ENCODE measurements at places on chromosomes 12 and 14.

GRCh38 chr14:70268760-70269159, 80.0 kb upstream of the SLC8A3 start:
- no peak for DNase-seq

- DNase-seq = no peak
Observed at GRCh38 chr14:44347316-44347715, 159.8 kb downstream of the FSCB start.

- no peak for DNase-seq
Observed at GRCh38 chr12:57152639-57153038, 5.2 kb upstream of the LRP1-AS start.

DNA sequence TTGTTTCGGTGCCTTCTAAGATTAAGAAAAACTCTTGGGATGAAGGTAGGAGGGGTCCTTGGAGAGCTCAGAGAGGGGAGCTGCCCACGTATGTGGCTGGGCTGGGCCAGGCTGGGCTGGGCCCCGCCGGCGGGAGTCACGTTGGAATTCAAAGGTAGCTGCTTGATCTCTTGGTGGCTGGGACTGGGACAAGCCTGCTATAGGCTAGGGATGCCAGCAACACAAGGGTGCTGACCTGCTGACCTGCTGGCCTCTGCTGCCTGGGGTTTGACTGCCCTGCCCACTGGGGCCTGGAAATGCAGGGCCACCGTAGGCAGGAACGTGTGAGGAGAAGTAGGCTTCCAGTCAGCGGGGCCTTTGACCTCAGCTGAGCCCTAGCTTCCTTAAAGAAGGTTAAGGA, 52.8 kb upstream of the GTF2A1 start:
- DNase-seq = no peak

GRCh38 chr14:101071493-101071906, 168.0 kb upstream of the RTL1 start:
- DNase-seq = peak; percentile 6

GRCh38 chr14:103700753-103701490, 14.3 kb downstream of the XRCC3 start:
- no peak for DNase-seq

GRCh38 chr14:23600806-23601205, 22.2 kb upstream of the JPH4 start:
- no peak for DNase-seq

DNA sequence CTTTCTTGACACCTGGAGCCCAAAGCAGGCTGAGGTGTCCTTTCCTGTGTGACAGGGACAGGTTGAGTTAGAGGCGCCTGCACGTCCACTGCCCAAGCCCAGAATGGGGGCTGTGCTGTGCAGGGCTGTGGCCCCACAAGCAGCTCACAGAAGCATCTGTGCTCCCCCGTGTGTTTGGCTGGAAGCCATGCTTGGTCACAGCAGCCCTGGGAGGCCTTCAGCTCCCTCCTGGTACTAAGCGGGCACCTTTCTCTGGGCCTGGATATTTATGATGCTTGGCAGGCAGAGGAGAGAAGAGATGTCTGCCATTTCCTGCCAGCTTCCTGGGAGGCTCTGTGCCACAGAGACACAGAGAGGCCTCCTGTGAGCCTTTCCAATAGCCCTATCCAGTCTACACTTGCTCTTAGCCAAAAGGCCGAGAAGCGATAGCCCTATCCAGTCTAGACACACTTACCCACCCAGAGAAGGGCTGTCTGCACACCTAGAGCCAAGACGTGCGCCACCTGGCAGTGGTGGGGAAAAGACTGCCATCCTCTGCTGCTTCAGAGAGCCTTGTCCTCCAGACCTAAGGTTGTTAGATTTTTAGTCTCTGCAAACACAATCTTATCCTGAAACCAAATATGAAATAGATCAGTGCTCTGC, 117.4 kb downstream of the GCH1 start:
- no peak for DNase-seq

GRCh38 chr12:16348435-16349130, 1.1 kb downstream of the MGST1 start:
- DNase-seq = no peak

GRCh38 chr12:76863005-76863670, 15.7 kb downstream of the CSRP2 start:
- no peak for DNase-seq

DNA sequence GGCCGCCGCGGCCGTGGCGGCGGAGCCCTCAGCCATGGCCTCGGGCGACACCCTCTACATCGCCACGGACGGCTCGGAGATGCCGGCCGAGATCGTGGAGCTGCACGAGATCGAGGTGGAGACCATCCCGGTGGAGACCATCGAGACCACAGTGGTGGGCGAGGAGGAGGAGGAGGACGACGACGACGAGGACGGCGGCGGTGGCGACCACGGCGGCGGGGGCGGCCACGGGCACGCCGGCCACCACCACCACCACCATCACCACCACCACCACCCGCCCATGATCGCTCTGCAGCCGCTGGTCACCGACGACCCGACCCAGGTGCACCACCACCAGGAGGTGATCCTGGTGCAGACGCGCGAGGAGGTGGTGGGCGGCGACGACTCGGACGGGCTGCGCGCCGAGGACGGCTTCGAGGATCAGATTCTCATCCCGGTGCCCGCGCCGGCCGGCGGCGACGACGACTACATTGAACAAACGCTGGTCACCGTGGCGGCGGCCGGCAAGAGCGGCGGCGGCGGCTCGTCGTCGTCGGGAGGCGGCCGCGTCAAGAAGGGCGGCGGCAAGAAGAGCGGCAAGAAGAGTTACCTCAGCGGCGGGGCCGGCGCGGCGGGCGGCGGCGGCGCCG, 381 bp downstream of the YY1 start:
- peak; percentile 47 for DNase-seq

GRCh38 chr12:93705237-93705636, 28.1 kb downstream of the CRADD start:
- no peak for DNase-seq

DNA sequence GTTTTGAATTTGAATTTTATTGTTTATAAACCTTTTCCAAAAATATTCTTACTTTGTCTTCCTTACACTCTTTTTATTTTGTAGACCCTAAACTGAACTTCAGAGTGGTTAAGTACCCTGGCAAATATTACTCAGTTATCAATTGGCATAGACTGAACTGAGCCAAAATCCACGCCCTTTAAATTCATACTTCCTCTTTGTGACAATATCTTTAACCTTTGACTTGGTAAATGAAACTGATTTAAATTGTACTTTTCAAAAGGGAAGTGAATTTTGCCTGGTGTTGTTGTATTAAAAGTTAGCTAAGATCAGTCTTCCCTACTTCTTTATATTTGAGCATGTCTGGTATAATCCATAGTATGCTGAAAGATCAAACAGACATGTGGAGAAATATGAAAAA, 184.3 kb upstream of the USP15 start:
- no peak for DNase-seq

- no peak for DNase-seq
Observed at GRCh38 chr14:60970146-60970545, 10.7 kb downstream of the TRMT5 start.

DNA sequence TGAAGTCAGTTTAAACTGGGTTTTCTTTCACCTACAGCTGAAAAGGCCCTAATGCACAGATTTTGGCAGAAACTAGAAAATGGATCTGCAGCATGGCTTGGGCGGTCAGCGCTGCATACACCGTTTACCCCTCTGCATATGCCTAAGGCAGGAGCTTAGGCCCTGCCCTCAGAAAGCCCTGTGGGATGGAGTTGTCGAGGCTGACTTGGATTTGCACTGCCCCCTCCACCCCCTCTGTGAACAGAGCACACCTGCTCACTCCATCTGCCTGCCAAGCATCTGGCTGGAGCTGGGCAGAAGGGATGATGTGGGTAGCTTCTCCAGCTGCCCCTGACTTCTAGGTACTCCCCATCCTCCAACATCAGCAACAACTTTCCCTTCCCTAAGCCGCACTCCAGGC, 41.9 kb downstream of the TTC7B start:
- no peak for DNase-seq

DNA sequence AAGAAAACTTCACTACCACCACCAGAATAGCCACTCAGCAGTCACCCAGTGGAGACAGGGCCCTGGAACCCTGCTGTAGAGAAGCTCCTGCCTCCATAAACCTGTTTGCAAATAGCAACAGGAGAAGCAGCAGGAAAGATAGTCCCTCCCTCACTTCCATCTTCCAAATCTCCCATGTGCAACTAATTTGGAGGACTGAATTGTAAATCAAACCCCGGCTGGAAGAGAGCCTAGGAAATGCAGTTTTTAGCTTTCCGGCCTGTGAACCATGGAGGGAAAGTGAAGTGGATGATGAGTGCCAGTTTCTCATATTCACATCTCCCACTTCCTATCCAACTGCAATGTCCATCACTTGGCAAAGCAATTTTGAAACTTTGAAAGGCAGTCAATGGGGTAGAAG, 167.2 kb upstream of the FRMD6 start:
- no peak for DNase-seq

DNA sequence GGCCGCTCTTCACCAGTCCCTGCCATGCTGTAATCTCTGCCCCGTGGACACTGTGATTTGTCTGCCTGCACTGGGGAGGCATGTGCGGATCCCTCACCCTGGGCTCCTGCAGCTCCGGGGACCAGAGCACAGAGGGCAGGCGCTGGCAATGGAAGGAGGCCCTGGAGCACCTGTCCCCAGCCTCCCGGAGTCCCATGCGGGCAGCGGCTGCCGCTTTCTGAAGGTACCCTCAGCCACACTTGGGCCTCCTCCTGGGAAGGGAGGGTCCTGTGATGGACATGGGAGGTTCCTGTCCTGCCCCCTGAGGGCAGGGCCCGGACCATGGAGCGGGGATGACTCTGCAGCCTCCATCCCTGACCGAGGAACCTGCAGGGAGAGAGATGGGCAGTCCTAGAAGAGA, 297.4 kb upstream of the SFSWAP start:
- no peak for DNase-seq

DNA sequence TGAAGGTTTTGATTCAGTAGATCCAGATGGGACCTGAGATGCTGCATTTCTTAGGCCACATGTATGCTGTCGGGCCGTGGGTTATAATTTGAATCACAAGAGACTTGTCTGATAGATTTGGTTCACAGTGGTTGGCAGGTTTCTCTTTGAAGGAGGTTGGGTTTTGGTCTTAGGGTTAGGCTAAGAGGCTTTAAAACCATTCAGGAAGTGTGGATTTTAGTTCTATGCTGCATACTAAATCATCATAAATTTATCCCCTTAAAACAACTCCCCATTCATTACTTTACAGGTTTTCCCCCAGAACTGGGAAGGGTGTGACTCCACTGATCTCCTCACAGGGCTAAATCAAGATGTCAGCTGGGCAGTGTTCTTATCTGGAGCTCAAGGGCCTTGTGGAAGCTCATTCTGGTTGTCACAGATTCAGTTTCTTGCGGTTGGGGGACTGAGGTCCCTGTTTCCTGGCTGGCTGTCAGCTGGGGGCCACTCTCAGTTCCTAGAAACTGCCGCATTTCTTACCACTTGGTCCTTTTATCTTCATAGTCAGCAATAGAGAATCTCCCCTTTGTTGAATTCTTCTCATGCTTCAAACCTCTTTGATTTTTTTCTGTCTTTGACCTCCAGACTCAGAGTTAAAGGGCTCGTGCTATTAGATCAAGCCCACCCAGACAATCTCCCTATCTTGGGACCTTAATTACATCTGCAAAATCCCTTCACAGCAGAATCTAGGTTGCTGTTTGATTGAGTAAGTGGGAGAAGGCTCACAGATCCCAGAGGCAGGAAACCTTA, 20.6 kb upstream of the PCNX1 start:
- no peak for DNase-seq

GRCh38 chr12:128825835-128826234, 2.1 kb upstream of the SLC15A4 start:
- no peak for DNase-seq

DNA sequence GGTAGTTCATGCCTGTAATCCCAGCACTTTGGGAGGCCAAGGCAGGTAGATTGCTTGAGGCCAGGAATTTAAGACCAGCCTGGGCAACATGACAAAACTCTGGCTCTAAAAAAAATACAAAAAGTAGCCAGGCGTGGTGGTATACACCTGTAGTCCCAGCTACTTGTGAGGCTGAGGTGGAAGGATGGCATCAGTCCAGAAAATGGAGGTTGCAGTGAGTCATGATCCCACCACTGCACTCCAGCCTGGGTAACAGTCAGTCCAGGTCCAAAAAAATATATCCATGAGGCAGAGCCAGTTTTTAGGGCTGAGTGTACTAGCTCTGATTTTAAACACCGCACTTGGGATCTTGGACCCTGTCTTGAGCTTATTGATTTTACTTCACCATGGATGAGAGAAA, 30.6 kb upstream of the FICD start:
- no peak for DNase-seq

DNA sequence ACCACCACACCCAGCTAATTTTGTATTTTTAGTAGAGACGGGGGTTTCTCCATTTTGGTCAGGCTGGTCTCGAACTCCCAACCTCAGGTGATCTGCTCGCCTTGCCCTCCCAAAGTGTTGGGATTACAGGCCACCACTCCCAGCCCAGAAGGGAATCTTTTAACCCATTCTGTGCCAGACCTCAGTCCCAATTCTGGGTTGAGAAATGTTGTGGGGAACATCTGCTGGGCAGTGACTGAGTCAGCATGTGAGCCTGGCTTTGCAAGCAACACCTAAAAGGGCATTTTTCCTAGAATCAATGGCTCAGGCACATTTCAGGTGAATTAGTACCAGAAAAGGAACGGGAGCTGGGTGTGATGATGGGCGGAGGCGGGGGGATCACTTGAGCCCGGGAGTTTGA, 7.6 kb upstream of the SPATS2 start:
- no peak for DNase-seq

DNA sequence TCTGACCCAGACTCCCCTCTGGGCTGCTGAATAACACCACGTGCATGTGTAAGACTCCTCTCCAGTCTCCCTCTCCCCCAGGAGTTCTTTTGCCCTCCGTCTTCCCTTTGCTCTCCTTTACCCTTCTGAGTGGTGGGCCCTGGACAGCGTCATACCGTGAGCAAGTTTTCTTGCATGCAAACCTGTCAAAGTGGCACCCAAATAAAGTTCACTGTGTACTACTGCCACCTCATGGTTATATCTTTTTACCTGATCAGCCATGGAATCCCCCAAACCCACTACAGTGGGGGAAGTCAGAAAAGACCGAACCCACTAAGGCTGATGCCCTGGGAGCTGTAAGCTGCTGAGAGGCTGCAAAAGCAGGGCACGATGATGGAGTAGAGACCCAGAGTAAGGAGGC, 131.1 kb upstream of the VRK1 start:
- DNase-seq = no peak

- DNase-seq = no peak
Observed at GRCh38 chr12:65935906-65936901, 111.9 kb downstream of the HMGA2 start.

DNA sequence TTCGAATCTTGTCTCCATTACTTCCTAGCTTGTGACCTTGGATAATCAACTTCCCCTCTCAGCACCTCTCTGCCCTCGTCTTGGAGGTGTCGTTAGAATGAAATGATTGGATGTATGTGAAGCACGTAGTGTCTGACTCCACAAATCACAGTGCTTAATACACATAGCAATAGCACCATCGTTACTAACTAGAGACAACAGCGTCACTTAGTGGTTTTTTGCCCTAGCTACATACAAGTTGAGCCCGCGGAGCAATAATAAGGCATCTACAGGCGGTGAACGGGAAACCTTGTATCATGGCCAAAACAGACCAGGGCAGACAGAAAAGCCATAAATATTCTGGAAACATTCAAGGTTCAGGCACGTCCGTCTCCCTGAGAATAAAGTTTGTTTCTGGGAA, 154.9 kb downstream of the ASCL4 start:
- no peak for DNase-seq

- DNase-seq = no peak
Observed at GRCh38 chr12:62977883-62978282, 42.9 kb upstream of the PPM1H start.

GRCh38 chr14:50619569-50620141, 48.5 kb downstream of the SAV1 start:
- DNase-seq = no peak

GRCh38 chr14:51242545-51243490, 2.8 kb downstream of the TMX1 start:
- DNase-seq = no peak

- no peak for DNase-seq
Observed at GRCh38 chr12:116382686-116383530, 105.4 kb upstream of the MED13L start.

All from activated CD4-positive, CD25-positive, alpha-beta regulatory T cell treated with anti-CD3 and anti-CD28 coated beads, Interleukin-2, amount 50 U/mL, for 72 hours (primary cell).